ENCODE measurements at places on chromosomes 12 and 14.

GRCh38 chr12:58870595-58870994, 49.7 kb downstream of the LRIG3 start:
- DNase-seq = no peak

GRCh38 chr12:100331871-100332270, 25.0 kb upstream of the SLC17A8 start:
- DNase-seq = no peak

GRCh38 chr14:35883677-35884293, 57.6 kb downstream of the BRMS1L start:
- peak; percentile 28 for DNase-seq

GRCh38 chr12:121748218-121748570, 35.6 kb downstream of the TMEM120B start:
- DNase-seq = no peak

- DNase-seq = no peak
Measured at GRCh38 chr12:39815746-39816145, 196.1 kb upstream of the ABCD2 start.

GRCh38 chr14:67933266-67933665, 113.7 kb downstream of the RAD51B start:
- DNase-seq = no peak

- DNase-seq = peak; percentile 51
Measured at GRCh38 chr12:27504507-27504906, 19.5 kb upstream of the PPFIBP1 start.

DNA sequence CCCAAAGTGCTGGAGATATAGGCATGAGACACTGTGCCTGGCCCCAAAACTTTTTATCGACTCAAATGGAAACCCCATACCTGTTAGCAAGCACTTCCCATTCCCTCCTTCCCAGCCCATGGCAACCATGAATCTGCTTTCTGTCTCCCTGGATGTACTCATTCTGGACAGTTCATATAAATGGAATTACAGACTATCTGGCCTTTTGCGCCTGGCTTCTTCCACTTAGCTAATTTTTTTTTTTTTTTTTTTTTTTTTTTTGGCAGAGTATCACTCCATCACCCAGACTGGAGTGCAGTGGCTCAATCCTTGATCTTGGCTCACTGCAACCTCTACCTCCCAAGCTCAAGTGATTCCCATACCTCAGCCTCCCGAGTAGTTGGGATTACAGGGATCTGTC, 134.5 kb upstream of the MED13L start:
- no peak for DNase-seq

- DNase-seq = no peak
Measured at GRCh38 chr14:90760078-90760444, 56.2 kb downstream of the TTC7B start.

- peak; percentile 14 for DNase-seq
Measured at GRCh38 chr12:111692575-111693210, 6.8 kb downstream of the ACAD10 start.

DNA sequence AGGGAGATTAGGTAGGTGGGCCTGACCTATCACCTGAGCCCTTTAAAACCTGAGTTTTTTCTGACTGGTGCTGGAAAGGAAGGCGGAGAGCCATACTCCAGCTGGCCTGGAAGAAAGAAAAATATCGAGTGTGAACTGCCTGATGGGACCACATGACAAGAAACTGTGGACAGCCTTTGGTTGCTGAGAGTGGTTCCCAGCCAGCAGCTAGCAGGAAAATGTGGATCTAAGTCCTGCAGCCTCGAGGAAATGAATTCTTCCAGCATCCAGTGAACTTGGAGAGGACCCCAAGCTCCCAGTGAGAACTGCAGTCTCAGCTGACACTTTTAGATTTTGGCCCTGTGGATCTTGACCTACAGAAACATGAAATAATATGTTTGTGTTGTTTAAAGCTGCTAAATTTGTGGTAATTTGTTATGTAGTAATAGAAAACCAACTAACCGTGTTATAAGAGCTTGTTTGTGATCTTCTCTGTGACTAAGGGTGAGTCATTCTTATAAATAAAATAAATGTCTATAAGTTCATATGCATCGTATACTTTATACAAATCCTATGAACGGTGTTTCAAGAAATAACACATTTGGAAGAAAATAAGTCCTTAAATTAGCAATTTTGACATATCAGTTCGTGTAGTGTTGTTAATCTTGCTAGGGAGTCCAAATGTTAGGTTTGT, 359.6 kb downstream of the BMP4 start:
- DNase-seq = no peak

DNA sequence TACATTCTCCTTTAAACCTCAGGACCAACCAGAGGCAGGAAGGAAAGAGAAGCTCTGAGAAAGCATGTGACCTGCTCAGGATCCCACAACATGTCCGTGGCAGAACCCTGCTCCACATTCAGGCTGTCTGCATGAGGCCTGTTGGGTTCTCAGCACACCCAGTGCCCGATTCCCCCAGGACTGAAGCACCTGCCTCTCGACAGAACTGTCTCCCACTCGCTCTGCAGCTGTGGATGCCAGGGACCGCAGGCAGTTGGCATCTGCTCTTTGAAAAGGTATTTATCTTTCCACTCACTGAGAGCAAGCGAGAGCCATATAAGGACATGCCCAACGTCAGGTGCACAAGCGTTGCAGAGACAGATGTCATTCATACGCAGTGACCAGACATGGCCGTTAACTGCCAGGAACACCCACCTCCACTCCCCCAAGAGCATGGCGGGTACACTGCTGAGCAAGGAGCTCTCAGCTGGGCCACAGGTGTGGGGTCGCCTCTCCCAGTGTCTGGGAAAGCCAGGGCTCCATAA, 18.9 kb downstream of the PITPNM2 start:
- DNase-seq = no peak

GRCh38 chr14:40691066-40691465, 915.6 kb upstream of the LRFN5 start:
- DNase-seq = no peak

GRCh38 chr12:53825246-53826081, 73.7 kb upstream of the CISTR start:
- peak; percentile 18 for DNase-seq

- peak; percentile 88 for DNase-seq
Measured at GRCh38 chr14:61184112-61184511, 97.0 kb downstream of the TMEM30B start.

GRCh38 chr12:74685385-74685784, 147.8 kb downstream of the ATXN7L3B start:
- no peak for DNase-seq

GRCh38 chr14:75539162-75539560, 16.9 kb downstream of the BATF start:
- DNase-seq = no peak

DNA sequence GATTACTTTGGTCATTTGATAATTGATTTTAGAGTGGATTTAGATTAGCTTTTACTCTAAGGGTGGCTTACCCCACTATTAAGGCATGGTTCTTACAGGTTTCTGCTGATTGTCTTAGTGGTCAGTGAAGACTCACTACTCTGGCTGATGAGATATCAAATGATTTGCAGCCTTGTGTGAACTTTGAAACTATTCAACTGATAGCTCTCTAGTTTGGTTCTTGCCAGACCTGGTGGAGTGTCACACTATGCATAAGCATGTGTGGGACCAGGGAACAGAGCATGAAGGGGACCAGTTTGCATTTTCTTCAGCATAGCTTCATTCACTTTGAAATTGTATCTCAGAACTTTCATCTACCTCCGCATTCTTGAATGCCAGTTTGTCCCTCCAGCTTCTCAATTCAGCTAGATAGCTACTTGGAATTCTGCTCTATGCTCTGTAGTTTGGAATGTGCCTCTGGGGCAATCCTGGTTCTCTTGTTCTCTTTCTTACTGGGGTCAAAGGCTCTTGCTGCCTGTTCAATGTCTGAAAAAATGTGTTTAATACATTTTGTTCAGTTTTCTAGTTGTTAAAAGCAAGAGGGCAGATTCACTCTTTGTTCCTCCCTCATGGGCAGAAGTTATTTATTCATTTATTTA, 12.7 kb downstream of the SCYL2 start:
- no peak for DNase-seq

DNA sequence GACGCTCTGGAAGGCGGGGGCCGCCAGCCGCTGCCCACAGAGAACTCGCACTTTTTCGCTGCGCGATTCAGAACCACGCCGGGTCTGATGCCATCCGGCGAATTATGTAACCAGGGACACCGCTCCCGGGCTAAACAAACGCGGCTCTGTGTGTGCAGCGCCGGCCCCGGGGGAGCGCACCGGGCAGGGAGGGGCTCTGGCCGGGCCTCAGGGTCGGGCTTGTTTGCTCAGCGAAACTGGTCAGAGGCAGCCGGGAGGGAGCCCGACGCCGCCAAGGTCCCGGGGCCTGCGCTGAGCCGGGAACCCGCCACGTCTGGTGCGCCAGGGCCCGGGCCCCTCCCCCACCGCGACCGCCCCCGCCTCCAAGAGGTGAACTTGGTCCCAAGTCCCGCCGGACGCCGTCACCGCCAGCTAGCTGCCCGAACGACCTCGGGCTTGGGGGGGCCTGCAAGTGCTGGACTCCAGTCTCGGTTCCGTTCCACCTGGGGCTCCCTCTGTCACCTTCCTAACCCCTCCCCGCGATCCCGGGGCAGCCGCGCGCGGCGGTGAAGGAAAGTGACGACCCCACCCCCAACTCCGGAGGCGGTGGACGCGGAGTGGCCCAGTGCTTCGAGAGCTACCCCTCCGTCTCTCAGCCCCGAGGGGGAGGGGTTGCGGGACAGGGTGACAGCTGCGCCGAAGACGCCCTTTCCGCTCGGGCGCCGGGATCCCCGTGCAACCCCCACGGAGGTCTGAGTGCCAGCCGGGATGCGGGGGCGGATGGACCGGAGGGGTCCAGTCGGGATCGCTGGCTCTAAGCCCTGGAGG, 848 bp downstream of the CTDSP2 start:
- DNase-seq = no peak

DNA sequence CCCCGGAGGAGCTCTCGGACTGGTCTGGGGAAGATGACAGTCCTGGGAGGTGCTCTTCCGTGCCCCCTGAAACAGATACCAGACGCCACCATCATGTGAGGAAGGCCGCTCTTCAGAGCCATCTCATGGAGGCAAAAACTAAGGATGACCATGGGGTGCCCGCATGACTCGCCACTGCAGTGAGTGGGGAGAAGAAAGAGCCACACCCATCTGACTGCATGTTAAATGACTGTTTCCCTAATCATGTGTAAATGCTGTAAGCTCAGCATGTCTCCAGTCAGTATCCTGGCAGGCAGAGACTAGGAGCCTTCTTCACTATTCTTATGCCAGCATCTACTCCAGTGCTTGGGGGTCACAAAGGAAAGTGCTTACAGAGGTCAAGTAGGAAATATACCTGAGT, 4.0 kb downstream of the STON2 start:
- DNase-seq = peak; percentile 21

- DNase-seq = no peak
Measured at GRCh38 chr12:117596968-117597367, 235.5 kb upstream of the NOS1 start.

- DNase-seq = peak; percentile 62
Measured at GRCh38 chr14:30521899-30522736, 36.8 kb upstream of the G2E3 start.

GRCh38 chr12:4816744-4817525, 92.8 kb upstream of the KCNA1 start:
- DNase-seq = no peak

GRCh38 chr12:47846294-47846996, 26.7 kb upstream of the HDAC7 start:
- DNase-seq = no peak

GRCh38 chr14:77589099-77589498, 27.3 kb downstream of the SPTLC2 start:
- DNase-seq = no peak

DNA sequence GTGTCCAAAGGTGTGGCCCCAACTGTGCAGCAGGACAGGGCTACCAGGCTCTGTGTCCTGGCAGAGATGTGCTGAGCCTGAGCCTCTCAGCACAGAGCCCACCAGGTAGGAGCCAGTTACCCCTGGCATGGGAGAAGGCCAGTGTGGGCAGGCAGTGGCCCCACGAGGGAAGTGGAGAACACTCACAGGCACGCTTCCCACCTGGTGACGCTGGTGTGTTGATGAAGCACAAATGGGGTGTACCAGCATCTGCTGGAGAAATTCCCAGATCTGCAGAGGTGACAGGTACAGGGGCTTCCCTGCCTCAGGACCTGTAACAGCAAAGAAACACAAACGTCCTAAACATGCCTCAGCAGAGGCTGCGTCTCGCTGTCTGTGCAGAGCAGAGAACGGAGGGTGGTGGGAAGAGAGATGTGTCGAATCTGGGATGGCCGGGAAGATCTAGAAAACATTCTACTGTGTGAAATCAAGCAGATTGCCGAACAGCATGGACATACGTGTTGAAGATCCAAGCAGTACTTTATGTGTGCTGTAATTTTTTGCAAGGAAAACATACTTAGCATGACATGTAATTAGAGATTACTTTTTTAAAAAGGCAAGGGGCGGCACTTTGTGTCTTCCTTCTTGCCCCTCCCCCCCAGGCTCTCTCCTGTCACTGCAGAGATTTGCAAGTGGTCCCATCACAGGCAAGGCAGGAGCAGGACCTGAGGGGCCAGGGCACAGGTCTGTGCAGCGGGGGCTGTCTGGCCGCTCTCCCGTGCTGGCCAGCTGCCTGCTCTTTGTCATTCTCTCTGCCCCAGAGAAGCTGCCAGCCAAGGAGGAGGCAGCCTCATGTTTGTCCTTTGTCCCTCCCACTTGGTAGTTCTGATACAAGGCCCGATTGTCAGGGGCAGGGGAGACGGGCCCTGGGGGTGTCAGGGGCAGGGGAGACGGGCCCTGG, 17.3 kb downstream of the HIP1R start:
- peak; percentile 55 for DNase-seq

DNA sequence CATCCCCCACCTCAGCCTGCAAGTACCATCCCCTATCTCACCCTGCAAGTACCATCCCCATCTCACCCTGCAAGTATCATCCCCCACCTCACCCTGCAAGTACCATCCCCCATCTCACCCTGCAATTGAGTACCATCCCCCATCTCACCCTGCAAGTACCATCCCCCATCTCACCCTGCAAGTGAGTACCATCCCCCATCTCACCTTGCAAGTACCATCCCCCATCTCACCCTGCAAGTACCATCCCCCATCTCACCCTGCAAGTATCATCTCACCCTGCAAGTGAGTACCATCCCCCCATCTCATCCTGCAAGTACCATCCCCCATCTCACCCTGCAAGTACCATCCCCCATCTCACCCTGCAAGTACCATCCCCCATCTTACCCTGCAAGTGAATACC, 45.0 kb downstream of the ZC3H14 start:
- no peak for DNase-seq

DNA sequence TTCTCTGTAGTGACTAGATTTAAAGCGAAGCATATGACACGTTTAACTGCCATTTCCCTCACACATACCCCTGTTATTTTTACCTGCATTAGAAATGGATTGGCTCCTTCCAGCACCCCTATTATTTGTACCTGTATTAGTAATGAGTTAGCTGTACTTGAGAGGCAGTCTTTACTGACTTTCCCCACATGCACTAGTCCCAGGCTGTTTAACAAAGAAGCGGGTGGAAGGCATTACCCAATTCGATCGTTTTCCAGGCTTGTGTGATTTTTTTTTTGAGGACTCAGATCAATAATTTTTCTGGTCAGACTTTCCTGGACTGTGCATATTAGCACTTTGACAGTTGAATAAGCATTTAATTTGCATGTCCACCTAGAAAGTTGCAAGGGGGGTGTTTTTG, 46.4 kb downstream of the RAD52 start:
- DNase-seq = no peak

GRCh38 chr14:93214598-93214997, 7.5 kb downstream of the UBR7 start:
- no peak for DNase-seq

- no peak for DNase-seq
Measured at GRCh38 chr12:1502831-1503230, 91.5 kb downstream of the FBXL14 start.
